Activated CD4-positive, alpha-beta memory T cell treated with anti-CD3 and anti-CD28 coated beads for 36 hours (primary cell): ENCODE measurements at places on chromosomes 11 and 22.
A peak's percentile ranks its signal among the peaks of the same experiment; 100 is the strongest.

GRCh38 chr22:22548910-22549309 lies 10.2 kb downstream of the PRAME start:
- DNase-seq: no peak
- H3K4me3 ChIP-seq: no peak overlapping the region
- H3K36me3 ChIP-seq: no peaks in the 10 kb centered on the region
- H3K27me3 ChIP-seq: peaks cover 3% of the 10 kb centered on the region

DNA sequence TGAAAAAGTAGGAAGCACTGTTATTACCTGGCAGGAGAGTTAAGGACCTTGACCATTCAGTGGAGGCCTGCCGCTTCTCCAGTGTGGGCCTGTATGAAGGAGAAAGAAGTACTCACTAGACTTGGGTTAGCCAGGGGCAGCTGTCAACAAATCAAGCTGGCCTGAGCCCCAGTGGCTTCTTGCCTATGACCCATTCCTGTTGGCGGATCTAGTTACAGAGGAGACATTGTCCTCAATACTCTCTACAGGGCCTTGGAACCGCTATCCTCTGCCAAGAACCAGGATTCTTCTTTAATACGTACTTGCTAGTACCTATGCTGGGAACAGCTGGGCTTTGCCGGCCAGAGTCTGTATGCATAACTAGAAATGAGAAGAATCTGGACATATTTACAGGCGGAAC lies 68.1 kb downstream of the ALX4 start:
- H3K36me3 ChIP-seq: peaks cover 40% of the 10 kb centered on the region
- no peaks in the 10 kb centered on the region for H3K4me1 ChIP-seq
- DNase-seq: no peak
- H3K27me3 ChIP-seq: no peaks in the 10 kb centered on the region
- no peak overlapping the region for H3K27ac ChIP-seq

DNA sequence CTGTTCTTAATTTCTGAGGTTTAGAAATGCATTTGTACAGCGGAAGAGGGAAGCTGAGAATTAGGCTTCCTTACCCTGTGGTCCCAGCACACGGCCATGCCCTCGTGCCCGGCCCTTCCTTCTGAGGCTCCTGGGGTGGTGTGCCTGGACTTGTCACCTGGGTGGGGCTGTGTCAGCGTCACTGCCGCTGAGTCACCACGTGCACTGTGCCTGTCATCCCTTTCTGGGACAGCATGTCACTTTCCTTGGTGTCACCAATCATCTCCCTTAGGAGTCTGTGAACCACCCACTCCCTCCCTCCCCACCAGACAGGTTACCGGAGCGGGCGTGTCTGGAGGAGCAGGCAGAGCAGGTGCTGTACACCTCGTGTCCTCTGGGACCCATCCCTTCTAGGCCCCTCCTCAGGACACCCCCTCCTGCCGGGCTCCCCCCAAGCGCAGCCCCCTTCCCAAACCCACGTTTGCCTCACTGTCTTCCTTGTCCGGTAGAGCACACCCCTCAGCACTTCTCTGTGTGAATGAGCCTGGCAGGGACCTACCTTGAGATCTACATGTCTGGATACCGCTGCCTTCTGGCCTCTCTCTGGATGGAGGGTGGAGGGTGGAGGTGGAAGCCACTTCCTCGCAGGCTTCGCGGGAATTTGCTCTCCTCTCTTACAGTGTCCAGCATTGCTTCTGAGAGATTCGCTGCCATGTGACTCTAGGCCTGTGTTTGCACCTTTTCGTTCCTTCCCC lies 367.6 kb downstream of the TBC1D22A start:
- H3K4me3 ChIP-seq: no peak overlapping the region
- H3K27me3 ChIP-seq: no peaks in the 10 kb centered on the region
- peaks cover 7% of the 10 kb centered on the region for H3K4me1 ChIP-seq
- H3K36me3 ChIP-seq: peaks cover 2% of the 10 kb centered on the region
- H3K27ac ChIP-seq: peak overlapping the region; percentile 38
- DNase-seq: peak; percentile 46

DNA sequence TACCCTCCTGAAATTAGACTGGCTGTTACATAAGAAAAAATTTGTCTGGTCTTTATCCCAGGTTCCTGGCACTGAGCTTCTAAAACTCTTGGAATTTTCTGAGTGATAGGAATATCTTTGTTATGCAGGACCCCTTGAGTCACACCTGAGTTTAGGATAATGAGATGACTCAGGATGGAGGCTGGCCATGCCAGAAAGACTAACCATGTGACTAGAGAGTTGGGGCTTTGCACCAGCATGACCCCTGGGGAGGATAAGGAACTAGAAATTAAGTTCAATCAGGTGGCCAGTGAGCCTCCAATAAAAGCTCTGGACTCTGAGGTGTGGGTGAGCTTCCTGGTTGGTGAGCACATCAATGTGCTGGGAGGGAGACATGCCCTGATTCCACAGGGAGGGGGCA lies 88.1 kb downstream of the XRRA1 start:
- no peak for DNase-seq
- H3K36me3 ChIP-seq: peaks cover 82% of the 10 kb centered on the region
- no peak overlapping the region for H3K4me3 ChIP-seq
- H3K4me1 ChIP-seq: no peaks in the 10 kb centered on the region

GRCh38 chr22:26339755-26340154 lies 89.3 kb upstream of the ASPHD2 start:
- no peaks in the 10 kb centered on the region for H3K36me3 ChIP-seq
- H3K4me1 ChIP-seq: no peaks in the 10 kb centered on the region
- no peak overlapping the region for H3K27ac ChIP-seq
- no peak overlapping the region for H3K4me3 ChIP-seq
- H3K27me3 ChIP-seq: peaks cover 24% of the 10 kb centered on the region

DNA sequence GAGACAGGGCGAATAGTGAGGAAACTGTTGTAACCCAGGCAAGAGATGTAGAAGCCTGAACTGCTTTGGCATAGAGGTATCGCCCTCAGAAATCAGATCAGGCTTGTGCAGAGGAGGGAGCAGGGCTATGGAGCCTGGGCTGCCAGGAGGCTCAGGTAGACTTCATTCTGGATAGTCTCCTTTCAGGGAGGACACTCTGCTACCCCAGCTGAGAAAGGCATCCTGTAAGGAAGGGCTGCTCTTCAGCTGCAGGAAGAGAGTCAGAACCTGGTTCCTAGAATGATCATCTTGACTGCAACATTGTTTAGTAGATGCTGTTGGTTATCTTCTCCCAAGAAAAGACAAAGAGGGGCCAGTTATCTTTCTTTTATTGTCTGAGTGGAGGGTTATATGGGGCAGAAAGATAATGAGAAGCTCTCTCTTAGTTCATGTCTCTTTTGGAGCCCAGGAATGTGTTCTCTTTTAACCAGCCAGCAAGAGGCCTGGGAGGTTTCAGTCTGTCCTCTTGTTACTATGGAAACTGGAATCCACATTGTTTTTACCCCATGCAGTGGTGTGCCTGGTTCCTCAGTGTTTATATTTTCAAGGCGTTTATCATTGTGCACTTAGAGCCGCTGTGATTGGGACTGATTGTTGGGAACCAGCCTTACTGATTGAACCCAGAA lies 95.7 kb downstream of the STIM1 start:
- no peak overlapping the region for H3K4me3 ChIP-seq
- peak overlapping the region; percentile 87 for H3K27ac ChIP-seq
- H3K4me1 ChIP-seq: peaks cover 96% of the 10 kb centered on the region
- DNase-seq: no peak

DNA sequence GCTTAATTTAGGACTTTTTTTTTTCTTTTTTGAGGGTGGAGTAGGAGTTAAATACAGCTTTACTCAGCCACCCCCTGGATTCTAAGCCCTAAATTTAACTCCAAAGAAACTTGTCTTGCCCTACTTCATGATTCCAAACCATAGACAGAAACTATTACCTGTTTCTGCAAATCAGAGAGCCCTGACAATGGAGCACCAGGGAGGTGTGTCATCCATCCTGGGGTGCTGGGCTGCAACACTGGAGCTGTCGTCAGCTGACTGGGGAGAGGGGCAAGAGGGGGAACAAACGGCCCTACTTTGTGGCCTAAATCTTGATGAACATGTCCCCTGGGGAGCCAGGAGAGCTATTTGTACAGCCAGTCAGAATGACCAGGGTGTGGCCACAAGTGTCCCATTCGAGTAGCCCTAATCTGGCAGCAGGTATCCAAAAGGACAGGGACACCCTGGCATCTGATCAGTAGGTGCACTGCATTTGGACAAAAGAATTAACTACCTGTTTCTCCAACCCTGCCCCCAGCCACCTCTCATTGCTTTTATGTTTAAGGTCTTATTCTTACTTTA lies 50.8 kb downstream of the PLEKHA7 start:
- no peak overlapping the region for H3K27ac ChIP-seq
- H3K4me1 ChIP-seq: peaks cover 10% of the 10 kb centered on the region
- H3K36me3 ChIP-seq: no peaks in the 10 kb centered on the region
- H3K27me3 ChIP-seq: no peaks in the 10 kb centered on the region
- H3K4me3 ChIP-seq: no peak overlapping the region

- no peak for DNase-seq
- H3K4me3 ChIP-seq: no peak overlapping the region
- H3K27ac ChIP-seq: peak overlapping the region; percentile 26
- no peaks in the 10 kb centered on the region for H3K27me3 ChIP-seq
Observed at GRCh38 chr11:78224906-78225420, 36.2 kb downstream of the USP35 start.

- no peak overlapping the region for H3K4me3 ChIP-seq
- H3K36me3 ChIP-seq: no peaks in the 10 kb centered on the region
- no peaks in the 10 kb centered on the region for H3K4me1 ChIP-seq
Observed at GRCh38 chr11:15288863-15289262, 174.1 kb downstream of the INSC start.

DNA sequence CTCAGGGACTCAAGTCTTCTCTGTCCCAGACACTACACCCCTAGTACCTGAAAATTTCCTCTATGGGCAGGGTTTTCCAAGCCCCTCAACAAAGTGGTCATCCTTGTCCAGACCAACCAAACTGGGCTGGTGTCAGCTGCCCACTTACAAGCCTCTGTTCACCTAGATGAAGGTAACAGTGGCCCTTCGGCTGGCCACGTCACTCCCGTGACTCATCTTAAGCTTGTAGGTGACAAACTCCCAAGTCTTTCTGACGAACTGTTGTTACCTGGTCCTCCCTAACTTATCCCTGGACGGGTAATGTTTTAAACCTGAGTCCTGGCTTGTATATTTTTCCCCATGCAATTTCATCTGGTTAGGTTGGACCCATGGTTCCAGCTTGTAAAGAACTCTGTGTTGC lies 4.7 kb downstream of the CXCR5 start:
- no peak for DNase-seq
- peak overlapping the region; percentile 99 for H3K27ac ChIP-seq
- H3K36me3 ChIP-seq: peaks cover 75% of the 10 kb centered on the region
- peak overlapping the region; percentile 85 for H3K4me3 ChIP-seq
- H3K27me3 ChIP-seq: no peaks in the 10 kb centered on the region

DNA sequence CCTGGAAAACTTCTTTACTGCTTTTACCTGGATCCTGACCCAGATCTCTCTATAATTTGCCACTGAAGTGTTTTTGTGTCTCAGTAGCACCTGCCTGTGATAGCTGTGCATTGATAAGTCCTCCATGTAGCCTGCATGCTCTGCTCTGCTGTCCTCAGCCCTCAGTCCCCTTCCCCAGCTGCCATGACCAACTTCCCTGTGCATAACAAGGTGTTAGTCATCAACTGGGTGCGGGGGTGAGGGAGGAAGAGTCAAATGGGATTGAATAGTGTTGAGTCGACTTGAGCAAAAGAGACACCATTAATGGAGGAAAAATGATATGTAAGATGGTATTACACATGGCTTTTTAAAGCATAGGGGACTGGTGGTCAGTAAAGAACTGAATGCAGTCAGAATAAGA lies 92.2 kb upstream of the PLET1 start:
- no peak overlapping the region for H3K4me3 ChIP-seq
- H3K27me3 ChIP-seq: no peaks in the 10 kb centered on the region
- H3K27ac ChIP-seq: no peak overlapping the region
- no peaks in the 10 kb centered on the region for H3K36me3 ChIP-seq

DNA sequence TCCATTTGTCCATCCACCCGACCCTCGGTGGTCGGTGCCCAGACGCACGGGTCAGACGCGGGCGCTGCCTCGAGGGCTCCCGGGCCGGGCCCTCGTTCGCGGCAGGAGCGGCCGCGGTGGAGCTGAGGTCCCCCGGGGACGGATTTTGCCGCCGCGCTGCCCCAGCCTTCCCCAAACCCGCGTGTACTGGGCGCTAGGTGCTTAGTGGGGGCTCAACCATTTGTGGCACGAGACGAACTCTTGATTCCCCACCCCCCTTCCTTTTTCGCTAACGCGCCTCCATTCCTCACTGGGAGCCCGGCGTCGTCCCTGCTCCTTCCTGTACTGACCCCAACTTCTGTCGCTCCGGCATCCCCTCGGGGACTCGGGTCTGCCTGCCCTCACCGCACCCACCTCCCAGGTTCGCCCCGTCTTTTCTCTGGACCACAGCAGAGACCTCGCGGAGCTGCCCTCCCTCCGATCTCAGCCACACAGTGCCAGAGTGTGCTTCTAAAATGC lies 789 bp upstream of the CBX7 start:
- H3K27me3 ChIP-seq: peaks cover 13% of the 10 kb centered on the region
- peak overlapping the region; percentile 80 for H3K4me3 ChIP-seq
- H3K36me3 ChIP-seq: no peaks in the 10 kb centered on the region

- H3K4me3 ChIP-seq: no peak overlapping the region
- H3K4me1 ChIP-seq: peaks cover 6% of the 10 kb centered on the region
- H3K27me3 ChIP-seq: peaks cover 3% of the 10 kb centered on the region
- no peak for DNase-seq
- no peak overlapping the region for H3K27ac ChIP-seq
- no peaks in the 10 kb centered on the region for H3K36me3 ChIP-seq
Observed at GRCh38 chr11:69260622-69261021, 33.3 kb upstream of the MYEOV start.

GRCh38 chr11:12137005-12137690 lies 26.8 kb downstream of the MICAL2 start:
- no peaks in the 10 kb centered on the region for H3K27me3 ChIP-seq
- no peak for DNase-seq
- H3K27ac ChIP-seq: no peak overlapping the region

GRCh38 chr11:71433648-71434450 lies 14.3 kb downstream of the DHCR7 start:
- DNase-seq: no peak
- H3K27me3 ChIP-seq: no peaks in the 10 kb centered on the region
- H3K4me3 ChIP-seq: no peak overlapping the region
- peaks cover 21% of the 10 kb centered on the region for H3K36me3 ChIP-seq
- no peaks in the 10 kb centered on the region for H3K4me1 ChIP-seq
- no peak overlapping the region for H3K27ac ChIP-seq

DNA sequence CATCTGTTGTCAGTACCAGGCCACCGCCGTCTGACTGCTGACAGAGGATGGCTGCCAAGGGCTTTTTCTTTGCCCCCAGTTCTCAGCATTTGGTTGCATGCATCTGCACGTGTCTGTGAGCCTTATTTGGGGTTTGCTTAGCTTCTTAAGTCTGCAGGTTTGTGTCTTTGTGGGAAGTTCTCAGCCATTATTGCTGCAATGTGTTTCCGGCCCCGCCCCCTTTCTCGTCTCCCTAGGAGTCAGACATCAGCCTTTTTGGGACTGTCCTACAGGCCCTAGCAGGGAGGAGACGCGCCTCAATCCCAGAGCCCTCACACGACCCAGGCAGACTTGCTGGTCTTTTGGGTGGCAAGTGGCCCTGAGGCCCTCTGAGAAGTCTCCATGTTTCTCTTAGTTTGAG lies 8.0 kb downstream of the MOB2 start:
- H3K27me3 ChIP-seq: no peaks in the 10 kb centered on the region
- peaks cover 9% of the 10 kb centered on the region for H3K36me3 ChIP-seq
- H3K4me3 ChIP-seq: no peak overlapping the region
- no peaks in the 10 kb centered on the region for H3K4me1 ChIP-seq
- no peak overlapping the region for H3K27ac ChIP-seq
- no peak for DNase-seq

GRCh38 chr11:1194231-1194976 lies 28.5 kb upstream of the MUC5B start:
- no peaks in the 10 kb centered on the region for H3K27me3 ChIP-seq
- H3K4me3 ChIP-seq: no peak overlapping the region
- H3K4me1 ChIP-seq: no peaks in the 10 kb centered on the region
- no peak for DNase-seq
- H3K36me3 ChIP-seq: no peaks in the 10 kb centered on the region
- H3K27ac ChIP-seq: no peak overlapping the region
